Left renal cortex interstitium (tissue), 4 donors: ENCODE measurements at places on chromosomes 4 and X. TPM values are rescaled to one million over a fixed set of nuclear protein-coding genes. Genes with fewer than 3 reads are reported as not detected.

RHOXF2 gene
- polyA plus RNA-seq, result not detected

DCHS2 gene
- 7.3 TPM for polyA plus RNA-seq

SH3D19 gene
- polyA plus RNA-seq, result 34.8 TPM

ASB12 gene
- polyA plus RNA-seq, result 0.96 TPM

DNA sequence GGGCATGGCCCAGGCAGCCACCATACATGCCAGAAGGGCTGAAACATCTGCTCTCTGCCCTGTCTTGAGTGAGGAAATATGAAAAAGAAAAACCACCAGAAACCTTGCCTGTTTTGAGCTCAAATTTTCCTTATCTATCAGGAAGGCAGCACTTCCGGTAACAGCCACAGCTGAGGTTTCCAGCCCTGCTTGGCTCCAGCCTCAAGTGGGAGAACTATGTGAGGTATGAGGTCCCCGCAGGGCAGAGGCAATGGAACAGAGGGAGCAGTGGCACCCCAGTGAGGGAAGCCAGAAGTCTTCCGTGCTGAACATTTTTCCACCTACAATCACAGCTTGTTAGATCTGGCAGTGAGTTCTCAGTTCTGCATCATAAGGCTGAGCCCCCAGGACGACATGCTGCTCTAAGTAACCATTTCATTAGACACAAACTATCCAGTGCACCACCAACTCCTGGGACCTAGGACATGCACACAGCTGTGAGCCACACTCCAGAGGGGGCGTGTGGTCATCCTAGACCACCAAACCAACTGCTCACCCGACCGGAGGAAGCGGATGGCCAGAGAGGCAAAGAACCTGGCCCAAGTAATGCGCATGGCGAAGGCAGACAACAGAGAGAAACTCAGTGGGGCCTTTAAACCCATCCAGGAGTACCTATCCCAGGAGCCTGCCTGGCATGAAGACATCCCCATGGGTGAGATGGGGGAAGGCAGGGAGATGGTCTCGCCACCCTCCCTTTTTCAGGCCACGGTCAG lies 22.6 kb downstream of the WDR1 start:
- DNase-seq, result no peak
